ENCODE measurements at places on chromosomes 3 and 15. TPM values are rescaled to one million over a fixed set of nuclear protein-coding genes. Genes with fewer than 3 reads are reported as not detected.

- DNase-seq: no peak
These were observed 117.5 kb upstream of the NR2F2 start for GRCh38 chr15:96213045-96213444.

PRRT3 gene
- total RNA-seq: 0.84 TPM

GRCh38 chr15:73792415-73792814, 39.3 kb upstream of the INSYN1 start:
- no peak for DNase-seq

GRCh38 chr15:64921711-64922110, 10.0 kb downstream of the ANKDD1A start:
- DNase-seq: no peak

DNA sequence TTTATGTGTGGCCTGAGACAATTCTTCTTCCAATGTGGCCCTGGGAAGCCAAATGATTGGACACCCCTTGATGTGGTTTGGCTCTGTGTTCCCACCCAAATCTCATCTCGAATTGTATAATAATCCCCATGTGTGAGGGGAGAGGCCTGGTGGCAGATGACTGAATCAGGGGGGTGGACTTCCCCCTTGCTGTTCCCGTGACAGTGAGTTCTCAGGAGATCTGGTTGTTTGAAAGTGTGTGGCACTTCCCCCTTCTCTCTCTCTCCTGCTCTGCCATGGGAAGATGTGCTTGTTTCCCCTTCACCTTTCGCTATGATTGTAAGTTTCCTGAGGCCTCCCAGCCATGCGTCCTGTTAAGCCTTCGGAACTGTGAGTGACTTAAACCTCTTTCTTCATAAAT, 60.1 kb upstream of the PARL start:
- DNase-seq: no peak

DNA sequence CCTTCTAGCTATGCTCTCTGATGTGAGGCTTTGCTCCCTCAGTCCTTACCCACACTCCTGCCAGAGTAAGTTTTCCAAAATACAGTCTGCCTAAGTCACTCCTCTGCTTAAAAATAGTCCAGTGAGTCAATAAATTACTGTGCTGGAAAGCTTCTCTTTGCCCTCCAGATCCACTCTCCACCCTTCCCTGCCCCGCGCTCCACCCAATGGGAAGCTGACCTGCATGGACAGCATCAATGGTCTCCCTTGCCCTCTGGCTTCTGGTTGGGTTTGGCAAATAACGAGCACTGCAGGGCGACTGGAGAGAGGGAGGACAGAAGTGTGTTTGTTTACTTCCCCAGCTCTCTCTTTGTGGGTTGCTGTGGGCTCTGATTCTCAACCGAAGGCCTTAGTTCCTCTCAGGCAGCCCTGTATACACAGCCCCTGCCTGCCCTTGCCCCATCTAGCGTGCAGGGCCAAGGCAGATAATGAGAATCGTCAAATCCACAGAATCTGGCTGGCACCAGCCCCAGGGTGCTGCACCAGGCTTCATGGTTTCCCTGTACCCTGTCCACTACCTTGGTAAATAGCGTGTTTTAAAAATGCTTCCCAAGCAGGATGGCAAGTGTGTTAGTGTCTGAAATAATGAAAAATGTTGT, 110.4 kb downstream of the ADAMTSL3 start:
- DNase-seq: no peak

SOX2 gene
- not detected for total RNA-seq

DNA sequence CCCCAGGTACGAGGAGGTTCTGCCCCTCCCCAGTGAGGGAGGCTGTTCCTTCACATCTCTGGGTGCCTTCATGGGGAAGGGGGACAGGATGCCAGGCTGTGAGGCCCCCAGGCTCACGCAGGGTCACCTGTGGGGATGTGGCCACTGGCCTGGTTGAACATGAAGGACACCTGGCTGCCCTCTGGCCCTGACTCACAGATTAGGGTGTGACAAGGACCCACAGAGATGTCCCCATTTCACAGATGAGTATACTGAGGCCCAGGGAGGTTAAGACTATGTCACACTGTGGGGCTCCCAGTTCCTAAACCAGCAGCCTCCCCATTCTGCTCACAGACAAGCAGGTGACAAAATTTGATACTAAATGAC, 42.4 kb downstream of the PCSK6 start:
- DNase-seq: no peak

MEX3B gene
- 11.6 TPM for total RNA-seq

SLC28A1 gene
- not detected for total RNA-seq

DNA sequence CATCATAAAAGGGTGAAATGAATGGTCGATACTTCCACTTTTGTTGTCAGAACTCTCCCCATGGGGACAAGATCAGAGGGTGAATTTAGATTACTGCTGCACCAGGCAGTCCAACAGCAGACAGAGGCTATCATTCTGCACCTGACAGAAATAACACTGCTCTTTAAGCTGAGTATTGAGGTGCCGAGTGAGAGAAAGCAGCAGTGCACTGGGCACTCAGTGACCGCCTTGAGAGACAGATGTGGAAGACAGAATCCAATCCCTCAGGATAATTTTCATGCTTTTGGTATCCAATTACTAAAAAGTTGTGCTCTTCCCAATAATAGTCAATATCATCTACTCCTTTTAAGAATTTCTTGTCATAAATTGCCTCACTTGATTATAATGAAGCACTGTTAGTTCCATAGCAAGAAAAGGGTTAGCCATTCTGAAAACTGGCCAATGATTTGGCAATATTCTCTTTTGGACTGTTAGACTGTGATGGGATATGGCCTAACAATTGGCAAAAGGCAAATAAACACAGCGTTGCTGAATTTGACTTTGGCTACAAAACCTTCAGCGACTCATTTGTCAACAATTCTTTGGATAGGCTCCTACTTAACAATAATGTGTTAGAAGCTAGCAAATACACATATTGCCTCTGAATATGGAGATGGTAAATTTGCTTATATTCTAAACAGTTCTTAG, 5.5 kb downstream of the FGF7 start:
- DNase-seq: no peak

GRCh38 chr15:99029341-99030144, 22.0 kb upstream of the PGPEP1L start:
- DNase-seq: no peak

DNA sequence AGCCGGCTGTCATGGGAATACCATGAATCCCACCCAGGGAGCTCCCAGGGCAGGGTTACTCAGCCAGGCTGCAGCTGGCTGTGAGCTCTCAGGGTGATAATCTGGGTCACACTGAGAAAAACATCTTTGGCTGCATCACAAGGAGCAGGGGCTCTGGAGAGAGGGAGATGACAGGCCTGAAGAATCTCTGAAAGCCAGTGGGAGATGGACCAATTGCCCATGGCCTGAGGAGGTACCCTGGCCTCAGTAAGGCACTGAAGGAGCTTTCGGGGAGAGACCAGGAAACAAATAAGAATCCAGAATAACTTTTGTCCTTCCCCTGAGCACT, 28.2 kb upstream of the GOLGA6C start:
- DNase-seq: no peak

DNA sequence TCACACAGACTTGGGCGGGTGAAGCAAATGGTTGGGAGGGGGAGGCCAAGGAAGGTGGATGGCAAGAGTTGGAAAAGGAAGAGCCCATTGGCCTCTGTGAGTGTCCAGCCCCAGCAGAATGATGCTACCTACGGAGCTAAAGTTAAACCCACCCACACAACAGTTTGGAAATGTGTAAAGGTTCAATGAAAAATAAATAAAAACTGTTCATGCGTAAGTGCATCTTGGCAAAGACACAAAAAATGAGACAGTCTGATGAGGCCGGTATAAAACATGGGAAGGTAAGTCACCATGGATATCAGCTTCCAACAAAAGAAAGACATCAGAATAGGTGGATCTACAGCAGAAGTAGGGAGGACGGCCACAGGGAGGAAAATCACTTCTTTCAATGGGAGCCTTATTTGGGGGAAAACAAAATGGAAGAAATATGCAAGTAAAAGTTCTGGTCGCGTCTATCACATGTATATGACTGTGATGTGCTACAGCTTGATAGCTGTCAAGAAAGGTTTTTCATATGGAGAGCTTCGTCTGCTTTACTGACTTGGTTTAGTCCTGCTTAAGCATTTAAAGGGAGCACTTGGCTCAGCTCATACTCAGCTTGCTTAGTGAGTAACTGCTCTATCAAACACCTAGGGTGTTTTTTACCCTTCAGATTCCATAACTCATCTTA, 82.8 kb downstream of the TIGIT start:
- DNase-seq: no peak

CLDN16 gene
- 0.34 TPM for total RNA-seq

DNA sequence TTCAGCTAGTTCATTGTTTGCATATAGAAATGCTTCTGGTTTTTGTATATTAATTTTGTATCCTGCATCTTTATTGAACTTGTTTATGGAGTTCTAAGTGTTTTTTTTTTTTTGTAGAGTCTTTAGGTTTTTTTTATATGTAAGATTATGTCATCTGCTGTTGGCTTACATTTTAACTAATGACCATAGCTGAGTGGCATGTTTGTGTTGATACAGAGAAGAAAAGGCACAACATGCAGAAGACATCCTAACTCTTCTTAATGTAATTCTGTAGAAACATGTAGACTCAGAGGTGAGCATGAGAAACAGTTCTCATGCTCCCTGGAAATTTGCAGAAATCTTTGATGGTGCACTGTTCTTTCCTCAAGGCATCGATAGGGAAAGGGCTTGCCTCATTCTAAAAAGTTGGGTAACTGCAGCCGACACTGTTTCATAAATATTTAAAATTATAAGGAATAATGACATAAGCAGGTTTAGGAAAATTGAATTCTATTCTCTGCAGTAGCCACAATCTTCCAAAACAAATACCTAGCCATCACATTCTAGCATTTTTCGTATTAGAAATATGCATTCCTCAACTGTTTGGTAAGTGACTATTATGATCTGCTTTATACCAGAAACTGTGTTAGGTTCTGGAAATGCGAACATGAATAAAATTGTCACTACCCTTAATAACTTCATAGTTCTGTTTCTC, 499.6 kb upstream of the KCNMB2 start:
- no peak for DNase-seq

DNA sequence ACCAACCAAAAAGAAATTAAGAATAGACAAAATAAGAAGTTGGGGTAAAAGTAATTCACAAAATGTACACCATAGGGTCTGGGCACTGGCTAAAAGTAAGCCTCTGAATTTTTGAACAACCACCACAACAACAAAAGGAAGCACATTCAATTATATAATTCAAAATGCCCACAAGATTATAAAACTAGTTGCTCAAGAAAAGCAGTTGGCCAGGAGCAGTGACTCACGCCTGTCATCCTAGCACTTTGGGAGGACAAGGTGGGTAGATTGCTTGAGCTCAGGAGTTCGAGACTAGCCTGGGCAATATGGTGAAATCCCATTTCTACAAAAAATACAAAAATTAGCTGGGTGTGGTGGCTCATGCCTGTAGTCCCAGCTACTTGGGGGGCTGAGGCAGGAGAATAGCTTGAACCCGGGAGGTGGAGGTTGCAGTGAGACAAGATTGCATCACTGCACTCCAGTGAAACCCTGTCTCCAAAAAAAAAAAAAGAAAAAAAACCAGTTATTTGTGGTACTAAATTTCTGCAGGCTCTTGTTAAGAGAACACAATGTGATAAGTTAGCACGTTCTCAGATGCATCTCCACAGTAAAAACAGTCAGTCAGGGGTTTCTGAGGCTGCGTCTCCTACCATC, 6.6 kb upstream of the ATP11B start:
- no peak for DNase-seq

DNA sequence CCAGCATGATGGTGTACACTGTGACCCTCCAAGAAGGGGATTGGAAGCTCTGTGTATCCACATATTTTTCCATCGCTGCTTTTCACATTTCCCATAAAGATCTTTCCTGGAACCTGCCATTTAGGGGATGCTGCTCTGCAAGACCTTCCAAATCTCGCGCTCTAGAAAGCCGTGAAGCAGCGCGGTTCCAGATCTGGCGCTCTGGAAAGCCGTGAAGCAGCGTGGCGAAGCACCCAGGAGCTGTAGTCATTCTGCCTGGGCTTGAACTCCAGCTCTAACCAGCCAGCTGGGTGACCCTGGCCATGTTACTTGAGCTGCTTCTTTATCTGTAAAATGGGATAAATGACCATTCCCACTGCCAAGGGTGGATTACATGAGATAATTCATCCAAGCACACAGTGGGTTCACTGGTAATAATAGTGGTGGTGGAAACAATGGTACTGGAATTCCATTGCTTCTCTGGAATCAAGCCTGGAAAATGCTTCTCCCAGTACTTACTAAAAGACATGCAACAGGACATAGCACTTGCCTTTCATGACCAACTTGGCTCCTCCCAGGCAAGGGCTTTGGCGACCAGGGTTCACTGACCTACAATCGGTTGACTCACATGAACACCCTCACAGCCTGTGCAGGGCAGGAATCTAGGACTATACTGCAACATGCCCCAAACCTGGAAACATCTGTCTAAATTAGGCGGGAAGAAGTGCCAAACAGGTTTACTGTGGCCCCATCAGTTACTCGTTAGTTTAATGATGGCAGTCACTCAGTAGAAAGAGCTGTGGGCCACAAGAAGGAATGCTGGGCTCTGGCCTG, 70.7 kb downstream of the XXYLT1 start:
- DNase-seq: peak; percentile 34

- DNase-seq: no peak
These were observed 47.6 kb upstream of the CD200R1L start for GRCh38 chr3:112894258-112894657.

GRCh38 chr3:110741891-110742290, 329.7 kb upstream of the NECTIN3 start:
- DNase-seq: no peak

- peak; percentile 28 for DNase-seq
These were observed 881.8 kb upstream of the NR2F2 start for GRCh38 chr15:95448531-95449229.

ADCY5 gene
- 0.17 TPM for total RNA-seq

DNA sequence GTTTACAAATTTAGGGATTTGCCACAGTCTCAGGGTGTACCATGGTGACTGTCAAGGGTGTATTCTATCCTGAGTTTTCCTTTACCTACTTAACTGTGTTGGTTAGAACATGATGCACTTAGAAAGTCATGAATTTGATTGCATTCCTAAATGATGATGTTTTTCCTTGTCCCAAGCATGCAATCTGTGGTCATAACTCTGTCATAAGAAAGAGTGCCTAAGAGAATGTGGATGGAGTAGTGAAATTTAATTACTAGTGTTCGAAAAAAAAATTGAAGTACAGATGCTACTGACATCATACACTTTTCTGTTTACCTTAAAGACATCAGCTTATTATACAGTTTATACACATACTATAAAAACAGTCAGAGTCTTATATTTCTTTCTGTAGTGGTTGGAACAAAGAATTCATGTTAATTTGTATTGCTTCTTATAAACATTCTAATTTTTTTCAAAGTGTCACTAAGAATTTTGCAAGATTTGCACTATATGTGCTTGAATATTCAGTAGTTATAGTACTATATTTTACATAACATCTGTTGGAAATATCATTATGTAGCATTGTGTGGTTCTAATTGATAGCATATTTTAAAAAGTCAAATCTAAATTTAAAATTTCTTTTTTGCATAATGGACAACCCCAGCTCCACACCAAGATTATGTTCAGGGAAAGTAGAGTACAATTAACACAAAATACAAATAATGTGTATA, 231.3 kb upstream of the KCNMB2 start:
- DNase-seq: no peak

THRB gene
- total RNA-seq: 0.23 TPM

GRCh38 chr3:57559526-57559925, 3.5 kb downstream of the PDE12 start:
- no peak for DNase-seq

DPPA2 gene
- total RNA-seq: not detected

All from dermis blood vessel endothelial cell (primary cell).